MM.1S (cell line): ENCODE measurements at places on chromosomes 3 and 15.
A peak's percentile ranks its signal among the peaks of the same experiment; 100 is the strongest.

DNA sequence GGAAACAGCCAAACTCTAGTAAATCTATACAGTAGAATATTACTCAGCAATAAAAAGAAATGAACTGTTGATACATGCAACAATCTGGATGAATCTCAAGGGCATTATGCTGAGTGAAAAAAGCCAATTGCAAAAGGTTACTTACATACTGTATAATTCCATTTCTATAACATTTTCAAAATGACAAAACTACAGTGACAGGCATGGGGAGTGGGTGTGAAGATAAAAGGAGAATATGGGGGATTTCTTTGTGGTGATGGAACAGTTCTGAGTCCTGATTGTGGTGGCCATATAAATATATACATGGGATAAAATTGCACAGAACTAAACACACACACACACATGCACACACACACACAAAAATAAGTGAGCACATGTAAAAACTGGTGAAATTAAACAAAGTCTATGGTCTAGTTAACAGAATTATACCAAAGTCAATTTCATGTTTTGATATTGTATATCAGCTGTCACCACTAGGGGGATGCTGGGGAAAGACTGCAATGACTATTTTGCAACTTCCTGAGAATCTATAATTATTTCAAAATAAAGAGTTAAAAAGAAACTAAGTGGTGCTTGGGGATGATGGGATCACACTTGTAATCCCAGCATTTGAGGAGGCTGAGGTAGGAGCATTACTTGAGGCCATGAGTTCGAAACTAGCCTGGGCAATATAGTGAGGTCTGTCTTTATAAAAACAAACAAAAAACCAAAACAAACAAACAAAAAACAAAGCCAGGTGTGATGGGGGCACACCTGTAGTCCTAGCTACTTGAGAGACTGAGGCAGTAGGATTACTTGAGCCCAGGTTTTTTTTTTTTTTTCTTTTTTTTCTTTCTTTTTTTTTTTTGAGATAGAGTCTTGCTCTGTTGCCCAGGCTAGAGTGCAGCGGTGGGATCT is 66.0 kb downstream of the SPTSSB start:
- DNase-seq: peak; percentile 26

DNA sequence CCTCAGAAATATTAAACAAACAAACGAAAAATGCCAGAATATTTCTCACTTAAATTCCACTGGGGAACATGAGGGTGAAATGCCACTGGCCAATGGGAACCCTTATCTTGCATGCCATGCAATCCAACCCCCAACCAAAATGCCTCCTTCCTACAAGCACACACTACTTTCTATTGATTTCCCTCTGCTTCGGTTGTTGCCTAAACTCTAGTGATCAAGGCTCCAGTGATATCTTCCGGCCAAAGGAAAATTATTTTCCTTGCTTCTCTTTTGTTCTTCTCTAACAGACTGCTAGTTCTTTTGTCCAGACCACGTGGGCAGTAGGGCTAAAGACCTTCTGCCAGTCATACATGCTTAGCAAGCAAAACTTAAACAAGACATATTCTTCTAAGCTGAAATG is 115.7 kb downstream of the TMCC1 start:
- DNase-seq: no peak

GRCh38 chr15:94023531-94023930 is 207.8 kb upstream of the MCTP2 start:
- DNase-seq: no peak

- DNase-seq: no peak
Observed at GRCh38 chr15:30872341-30872748, 31.4 kb upstream of the FAN1 start.

DNA sequence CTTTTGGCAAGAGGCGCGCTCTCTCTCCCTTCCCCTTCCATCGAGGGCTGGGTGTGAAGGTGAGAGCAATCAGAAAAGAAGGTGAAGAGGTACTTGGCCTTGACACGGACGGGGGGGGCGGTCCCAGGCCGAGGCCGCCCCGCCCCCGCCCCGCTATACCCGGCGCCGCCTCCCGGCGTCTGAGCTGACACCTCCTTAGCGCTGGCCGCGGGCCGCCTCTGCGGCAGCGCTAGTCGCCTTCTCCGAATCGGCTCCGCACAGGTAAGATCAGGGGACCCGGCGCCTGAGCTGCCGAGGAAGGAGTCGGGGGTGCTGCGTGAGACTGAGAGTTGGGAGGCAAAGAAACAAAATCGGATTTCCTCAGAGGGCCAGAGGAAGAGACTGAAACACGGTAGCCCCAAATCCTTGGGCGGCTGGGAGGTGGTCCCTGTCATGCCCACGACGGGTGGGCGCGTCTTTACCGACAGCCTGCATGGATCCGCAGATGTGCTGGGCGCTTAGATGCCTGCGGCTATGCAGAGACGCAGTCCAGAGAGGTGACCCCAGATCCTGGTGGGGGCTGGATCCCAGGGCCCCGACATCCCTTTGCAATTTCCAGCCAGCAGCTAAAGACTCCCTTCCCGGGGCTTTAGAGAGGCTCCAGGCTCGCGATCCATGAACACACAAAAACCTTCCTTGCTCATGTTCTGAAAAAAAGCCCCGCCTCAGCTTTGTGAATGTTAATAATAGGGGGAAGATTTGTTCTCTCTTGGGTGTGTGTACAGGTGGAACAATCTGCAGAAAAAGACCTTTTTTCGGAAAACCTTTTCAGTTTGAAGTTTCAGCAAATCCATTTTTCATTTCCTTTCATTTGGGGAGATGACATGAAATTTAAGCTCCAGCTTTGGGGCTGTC is at the start of gene ENTPD3:
Gene ENTPD3 (plus strand): TSS at position 184 of the 894 bp plus-strand sequence. CDS start 874 bp downstream, outside the sequence.
- no peak for DNase-seq

DNA sequence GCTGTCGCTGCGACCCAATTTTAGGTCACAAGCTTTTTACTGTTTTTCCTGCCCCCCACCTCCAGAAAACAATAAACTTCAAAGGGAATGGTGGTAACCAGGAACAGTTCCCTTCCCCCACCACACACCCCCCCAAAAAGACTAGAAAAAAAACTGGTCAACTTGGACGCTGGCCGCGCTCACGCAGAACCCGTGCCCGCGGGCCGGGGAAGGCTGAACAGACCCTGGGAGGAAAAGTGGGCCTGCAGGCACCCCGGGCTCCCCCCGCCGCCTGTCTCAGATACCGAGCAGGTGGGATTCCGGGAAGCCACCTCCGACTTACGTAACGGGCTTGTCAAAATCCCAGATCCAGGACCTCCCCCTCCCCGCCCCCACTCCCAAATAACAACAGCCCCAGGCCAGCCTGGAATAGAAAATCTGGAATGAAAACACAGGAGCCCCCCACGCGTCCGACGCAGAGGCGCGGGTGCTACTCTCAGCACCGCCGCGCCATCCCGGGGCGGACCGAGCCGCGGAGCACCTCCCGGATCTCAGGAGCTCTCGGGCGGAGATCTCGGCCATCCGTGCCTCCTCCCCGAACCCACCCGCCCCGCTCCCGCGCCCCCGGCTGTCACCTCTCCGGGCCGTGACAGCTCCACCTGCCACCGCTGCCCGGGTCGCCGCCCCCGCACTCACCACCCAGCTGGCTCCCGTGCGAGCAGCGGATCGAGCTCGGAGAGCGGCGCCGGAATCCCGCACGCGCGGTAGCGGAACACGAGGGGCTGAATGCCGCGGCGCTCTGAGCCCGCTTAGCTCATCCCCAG is 557 bp downstream of the DENND4A start:
- DNase-seq: no peak

DNA sequence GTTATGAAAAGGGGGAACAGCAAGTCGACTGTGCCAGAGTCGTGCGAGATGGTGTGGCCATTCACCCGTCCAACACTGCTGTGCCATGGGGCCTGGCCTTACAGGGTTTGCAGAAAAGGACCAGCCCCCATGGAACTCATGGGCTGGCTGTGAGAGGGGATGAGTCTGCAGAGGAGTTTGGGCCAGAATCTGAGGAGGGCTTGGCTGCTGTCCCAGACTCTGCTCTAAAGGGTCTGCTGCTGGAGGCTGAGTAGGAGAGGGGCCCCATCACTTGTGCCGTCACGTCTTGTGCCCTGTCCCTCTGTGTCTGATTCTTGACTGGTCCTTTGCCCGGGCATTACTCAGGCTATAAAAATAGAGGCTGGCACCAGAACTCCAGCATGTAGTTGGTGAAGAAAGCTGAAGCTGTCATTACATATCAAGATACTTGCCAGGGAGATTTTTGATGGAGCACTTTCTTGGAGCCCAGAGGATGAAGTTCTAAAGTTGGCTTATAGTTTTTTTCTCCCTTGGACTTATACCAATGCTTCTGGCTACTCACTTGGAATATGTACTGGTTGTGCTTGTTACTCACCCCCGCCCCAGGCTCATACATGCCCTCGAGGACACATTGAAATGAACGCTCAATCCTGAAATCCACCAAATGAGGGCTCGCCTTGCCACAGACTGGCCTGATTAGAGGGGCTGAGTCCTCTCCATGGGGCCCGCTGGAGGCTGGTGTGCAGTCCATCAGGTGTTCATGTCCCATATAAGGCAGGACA is 10.2 kb downstream of the PXYLP1 start:
- no peak for DNase-seq

GRCh38 chr15:38558372-38559059 is 6.1 kb downstream of the RASGRP1 start:
- DNase-seq: no peak

GRCh38 chr15:54618120-54618519 is 578.6 kb downstream of the RSL24D1 start:
- DNase-seq: no peak

GRCh38 chr3:12444582-12445471 is 39.5 kb upstream of the TSEN2 start:
- no peak for DNase-seq

DNA sequence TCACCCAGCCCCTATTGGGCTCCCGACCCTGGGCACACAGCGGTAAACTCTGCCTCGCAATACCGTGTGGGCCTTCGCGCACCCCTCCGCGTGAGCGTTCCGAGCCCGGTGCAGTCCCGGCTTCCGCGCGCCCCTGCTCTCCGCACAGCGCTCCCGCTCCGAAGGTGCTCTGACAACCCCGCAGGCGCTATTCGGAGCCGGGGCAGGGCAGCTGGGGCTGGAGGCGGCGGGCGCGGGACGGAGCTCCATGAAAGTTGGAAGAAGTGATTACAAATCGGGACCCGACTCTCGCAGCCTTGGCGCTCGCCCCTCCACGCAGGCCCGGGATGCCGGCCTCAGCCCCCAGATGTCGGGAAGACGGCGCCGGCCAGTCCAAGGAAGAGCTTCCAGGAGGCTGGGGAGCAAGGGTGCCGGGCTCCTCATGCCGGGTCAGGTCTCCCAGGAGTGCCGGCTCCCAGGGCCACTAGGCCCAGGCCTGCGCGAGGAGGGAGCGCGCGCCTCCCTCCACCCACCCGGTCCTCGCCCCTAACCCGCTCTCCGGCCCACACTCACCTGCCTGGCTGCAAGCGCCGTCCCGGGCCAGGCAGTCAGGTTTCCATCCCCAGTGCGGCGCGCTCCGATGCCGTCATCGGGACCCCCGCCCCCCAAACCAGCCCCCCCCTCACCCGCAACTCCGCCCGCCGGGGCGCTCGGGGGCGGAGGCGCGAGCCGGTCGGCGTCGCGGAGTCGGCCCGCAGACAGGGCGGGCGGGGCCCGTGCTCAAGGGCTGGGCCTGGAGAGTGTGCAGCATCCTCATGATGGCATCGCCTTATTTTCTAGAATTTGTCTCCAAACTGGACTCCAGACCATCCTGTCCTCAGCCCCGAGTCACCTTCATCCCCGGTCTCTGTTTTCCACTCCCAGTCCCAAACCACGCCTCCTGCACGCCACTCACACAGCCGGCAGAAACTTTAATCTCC is at the start of gene KIF7:
Gene KIF7 (minus strand): TSS at position 621 of the 959 bp plus-strand sequence. CDS start 2,537 bp downstream, outside the sequence.
- no peak for DNase-seq

DNA sequence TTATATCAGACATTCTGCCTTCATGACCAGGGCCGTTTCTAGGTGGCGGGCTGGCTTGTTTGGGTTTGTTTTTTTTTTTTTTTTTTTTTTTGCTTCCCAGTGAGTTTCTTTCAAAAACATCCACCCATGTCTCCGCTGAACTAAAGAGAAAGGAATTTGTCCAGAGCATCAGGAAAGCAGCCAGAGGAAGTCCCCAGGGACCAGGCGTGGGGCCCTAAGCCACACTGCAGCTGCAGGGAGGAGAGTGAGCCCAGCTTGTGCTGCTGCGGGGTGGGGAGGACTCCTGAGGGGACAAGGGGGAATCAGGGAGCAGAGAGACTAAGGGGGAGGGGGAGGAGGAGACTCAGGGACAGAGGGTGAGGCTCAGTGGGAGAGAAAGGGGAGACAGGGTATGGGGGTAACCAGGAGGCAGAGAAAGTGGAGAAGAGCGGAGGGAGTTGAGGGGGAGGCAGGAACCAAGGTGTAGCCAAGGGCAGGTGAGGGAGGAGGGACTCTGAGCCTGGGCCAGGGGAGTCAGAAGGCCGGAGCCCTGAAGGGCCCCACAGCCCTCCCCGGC is 49.5 kb downstream of the CYP11A1 start:
- DNase-seq: no peak

DNA sequence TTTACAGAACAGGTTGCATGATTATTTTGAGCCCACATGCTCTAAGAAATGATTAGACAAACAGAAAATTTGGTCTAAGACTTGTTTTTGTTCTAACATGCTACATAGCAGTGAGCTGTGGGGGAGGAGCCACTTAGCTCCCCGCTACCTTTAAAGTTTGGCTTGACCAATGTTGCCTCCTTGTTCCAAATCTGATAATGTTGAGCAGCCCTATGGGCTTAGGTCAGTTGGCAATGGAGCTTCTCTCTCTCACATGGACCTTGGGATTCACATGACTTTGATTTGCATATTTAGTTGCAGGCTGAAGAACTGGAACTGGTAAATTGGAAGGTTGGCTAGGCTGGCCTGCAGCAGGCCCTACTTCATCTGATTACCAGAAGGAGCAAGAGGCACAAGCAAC is 116.4 kb downstream of the EBLN2 start:
- DNase-seq: no peak

GRCh38 chr3:19596408-19596807 is 337.6 kb downstream of the EFHB start:
- DNase-seq: peak; percentile 16

DNA sequence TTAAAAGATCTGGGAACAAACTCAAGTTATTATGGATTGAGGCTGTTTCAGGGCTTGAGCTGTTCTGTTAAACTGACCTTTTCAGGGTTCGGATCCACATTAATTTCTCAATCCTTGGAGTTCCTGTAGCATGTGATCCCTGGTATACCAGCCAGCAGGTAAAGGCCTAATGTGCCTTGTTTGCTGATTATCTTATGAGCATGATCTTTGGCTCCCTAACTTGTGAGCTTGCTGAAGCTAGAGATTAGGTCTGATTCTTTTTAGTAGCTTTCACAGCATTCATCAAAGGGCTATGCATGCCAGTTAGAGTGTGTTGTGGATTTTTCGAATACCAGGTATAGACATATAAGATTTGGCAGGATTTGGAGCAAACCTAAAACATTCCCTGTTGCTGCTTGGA is 10.3 kb downstream of the CORO2B start:
- DNase-seq: no peak

GRCh38 chr15:61159901-61160300 is 69.2 kb downstream of the RORA start:
- DNase-seq: no peak

GRCh38 chr3:71991046-71991445 is 206.1 kb upstream of the PROK2 start:
- no peak for DNase-seq

DNA sequence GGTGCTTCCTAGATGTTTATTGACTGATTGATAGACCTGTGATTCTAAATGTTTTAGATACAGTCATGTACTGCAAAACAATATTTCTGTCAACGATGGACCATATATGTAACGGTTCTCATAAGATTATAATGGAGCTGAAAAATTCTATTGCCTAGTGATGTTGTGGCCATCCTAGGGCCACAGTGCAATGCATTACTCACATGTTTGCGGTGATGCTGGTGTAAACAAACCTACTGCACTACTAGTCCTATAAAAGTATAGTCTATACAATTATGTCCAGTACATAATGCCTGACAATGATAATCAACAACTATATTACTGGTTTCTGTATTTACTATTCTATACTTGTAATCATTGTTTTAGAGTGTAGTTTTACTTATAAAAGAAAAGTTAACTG is 46.8 kb downstream of the CHST2 start:
- no peak for DNase-seq
